ENCODE measurements at places on chromosomes 16 and 17. TPM values are rescaled to one million over a fixed set of nuclear protein-coding genes. Genes with fewer than 3 reads are reported as not detected.
A peak's percentile ranks its signal among the peaks of the same experiment; 100 is the strongest.

The ZG16 gene
- total RNA-seq = not detected

The BAIAP3 gene
- 11.8 TPM for total RNA-seq

The SULT1A4 gene
- total RNA-seq = 1.7 TPM

The STUB1 gene
- 65.5 TPM for total RNA-seq

The ATF7IP2 gene
- total RNA-seq = 86.7 TPM

The C16orf46 gene
- 0.37 TPM for total RNA-seq

The HOXB13 gene
- total RNA-seq = not detected

The PIK3R6 gene
- total RNA-seq = 0.67 TPM

The TBC1D28 gene
- total RNA-seq = not detected

The GRAP gene
- total RNA-seq = 26.7 TPM

The HBA2 gene
- total RNA-seq = not detected

- DNase-seq = no peak
Observed at GRCh38 chr16:51327001-51327400, 175.9 kb upstream of the SALL1 start.

- no peak for DNase-seq
Observed at GRCh38 chr17:4134721-4135120, 8.1 kb downstream of the ZZEF1 start.

DNA sequence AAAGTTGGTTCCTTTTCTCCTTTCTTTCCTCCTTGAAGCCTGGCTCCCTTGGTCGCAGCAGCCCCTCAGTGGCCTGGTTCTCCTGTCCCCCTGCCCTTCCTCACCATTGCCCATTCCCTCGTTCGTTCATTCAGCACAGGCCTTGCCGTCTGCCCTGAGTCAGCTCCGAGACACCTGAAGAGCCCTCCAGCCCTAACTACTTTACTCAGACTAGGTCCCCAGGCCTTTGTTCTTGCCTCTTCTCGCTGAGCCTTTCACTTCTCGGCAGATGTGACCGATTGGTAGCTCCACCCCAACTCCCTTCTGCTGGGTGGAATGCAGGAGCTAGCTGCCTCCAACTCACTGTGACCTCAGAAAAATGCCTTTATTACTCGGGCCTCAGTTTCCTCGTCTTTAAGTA, 7.0 kb upstream of the ADAM11 start:
- DNase-seq = no peak

DNA sequence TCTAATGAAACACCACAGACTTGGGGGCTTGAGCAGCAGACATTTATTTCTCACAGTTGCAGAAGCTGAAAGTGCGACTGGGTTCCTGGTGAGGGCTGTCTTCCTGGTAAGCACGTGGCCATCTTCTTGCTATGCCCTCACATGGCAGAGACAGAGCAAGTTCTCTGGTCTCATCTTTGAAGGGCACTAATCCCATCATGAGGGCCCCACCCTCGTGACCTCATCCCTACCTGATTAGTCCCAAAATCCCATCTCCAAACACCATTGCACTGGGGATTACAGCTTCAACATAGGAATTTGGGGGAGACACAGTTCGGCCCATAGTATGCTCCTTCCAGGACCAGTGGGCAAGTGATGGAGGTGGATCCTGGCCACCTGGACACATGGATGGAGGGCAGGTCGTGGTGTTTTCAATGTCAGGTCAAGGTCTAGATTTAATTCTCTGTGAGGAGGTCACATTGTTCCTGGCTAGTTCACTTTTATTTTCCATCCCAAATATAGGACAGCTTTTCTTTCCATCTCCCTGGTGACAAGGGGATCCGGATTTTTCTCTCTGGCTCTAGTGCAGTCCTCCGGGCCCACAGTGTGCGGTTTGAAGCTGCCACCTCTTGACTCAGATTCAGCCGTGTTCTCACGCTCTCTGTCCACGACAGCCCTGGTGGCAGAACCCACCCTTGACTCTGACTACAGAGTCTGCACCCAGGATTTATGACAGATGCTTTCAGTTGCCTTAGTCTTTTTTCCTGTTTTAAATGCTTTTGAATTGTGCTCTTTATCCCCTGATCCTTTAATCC, 160.5 kb upstream of the NOL11 start:
- no peak for DNase-seq

- no peak for DNase-seq
Observed at GRCh38 chr16:83651871-83652270, 155.9 kb upstream of the HSBP1 start.

- peak; percentile 25 for DNase-seq
Observed at GRCh38 chr17:19867079-19867328, 732 bp downstream of the ULK2 start.

- no peak for DNase-seq
Observed at GRCh38 chr17:45031231-45032173, 19.9 kb downstream of the DCAKD start.

DNA sequence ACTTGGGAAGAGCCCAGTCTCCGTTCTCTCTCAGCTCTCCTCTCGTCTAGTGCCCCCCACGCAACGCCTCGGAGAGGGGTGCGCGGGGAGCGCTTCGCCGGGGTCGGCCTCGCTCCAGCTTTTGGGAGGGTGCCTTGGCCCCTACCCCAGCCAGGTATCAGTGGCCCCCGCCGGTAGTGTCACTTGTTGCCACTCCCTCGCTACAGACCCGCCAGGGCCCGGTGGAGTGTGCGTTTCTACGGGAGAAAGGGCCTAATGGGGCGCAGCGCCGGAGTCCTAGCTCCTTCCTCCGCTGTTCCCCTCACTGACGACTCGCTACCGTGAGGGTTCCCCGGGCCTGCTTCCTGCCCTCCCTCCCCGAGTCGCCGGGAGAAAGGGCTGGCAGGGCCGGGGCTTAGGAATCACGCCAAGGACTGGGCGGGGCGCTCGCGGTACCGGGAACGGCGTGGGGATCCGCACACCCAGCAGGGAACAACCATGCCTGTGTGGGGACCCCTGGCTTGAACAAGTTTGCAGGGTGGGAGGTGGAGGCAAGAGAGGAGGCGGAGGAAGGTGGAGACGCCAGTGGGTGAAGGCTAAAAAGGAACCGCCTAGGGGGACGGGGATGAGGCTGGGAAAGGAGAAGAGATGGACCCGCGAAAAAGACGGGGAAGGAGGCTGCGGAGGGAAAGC, 997 bp upstream of the CDH11 start:
- DNase-seq = no peak

DNA sequence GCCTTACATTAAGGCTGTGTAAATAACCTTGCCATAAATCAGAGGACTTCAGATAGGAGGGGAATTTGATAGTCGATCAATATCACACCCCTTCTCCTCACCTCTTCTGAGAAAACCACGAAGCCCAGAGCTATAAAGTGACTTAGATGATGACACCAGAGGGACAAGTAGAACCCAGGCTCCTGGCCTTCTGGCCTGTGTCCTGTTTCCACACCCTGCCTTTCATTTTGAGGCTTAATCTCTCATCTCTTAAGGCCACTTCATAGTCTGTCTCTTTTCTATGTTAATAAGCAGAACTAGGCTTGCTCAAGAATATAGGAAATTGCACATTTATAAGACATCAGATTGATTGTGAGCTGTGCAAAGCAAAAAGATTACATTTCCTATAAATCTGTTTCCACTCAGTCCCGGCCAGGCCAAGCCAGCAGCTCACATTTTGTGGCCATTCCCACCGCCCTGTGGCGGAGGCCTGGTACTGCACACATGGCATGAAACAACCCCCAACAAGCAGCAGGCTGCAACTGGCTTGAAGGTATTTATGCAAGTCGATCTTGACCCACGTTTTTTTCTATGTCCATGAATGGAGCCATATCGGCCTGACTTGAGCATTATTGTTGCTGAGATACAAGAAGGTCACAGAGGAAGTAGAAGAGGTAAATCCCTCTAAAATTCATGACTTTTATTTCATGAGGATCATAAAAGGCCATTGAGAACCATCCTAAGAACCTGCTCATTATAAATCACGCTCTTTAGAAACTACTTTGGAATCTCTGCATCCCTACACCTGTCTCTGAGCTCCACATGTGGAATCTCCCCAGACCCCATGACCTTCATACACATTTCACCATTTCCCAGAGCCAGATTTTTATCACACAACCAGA, 93.7 kb downstream of the PMP22 start:
- DNase-seq = no peak

- DNase-seq = no peak
Observed at GRCh38 chr17:732902-733720, 715 bp downstream of the TLCD3A start.

- DNase-seq = no peak
Observed at GRCh38 chr17:49456183-49456965, 38.7 kb upstream of the NGFR start.

DNA sequence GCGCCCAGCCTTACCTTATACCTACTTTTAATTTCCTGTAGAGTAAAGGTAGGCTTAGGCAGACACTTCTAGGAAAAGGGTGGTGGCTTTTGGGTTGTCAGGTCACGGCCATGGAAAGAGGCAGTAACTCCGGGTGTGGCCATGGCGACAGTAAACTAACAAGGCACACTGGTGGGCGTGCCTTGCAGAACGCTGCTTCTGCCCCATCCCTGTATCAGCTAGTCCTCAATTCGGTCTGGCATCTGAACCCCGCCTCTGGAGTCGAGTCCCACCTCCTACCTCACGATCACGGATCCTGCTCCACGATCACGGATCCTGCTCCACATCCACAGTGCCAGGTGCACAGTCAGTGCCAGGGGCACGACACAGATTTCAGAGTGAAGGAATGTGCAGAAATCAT, 5.6 kb downstream of the ADCY9 start:
- DNase-seq = no peak

- DNase-seq = no peak
Observed at GRCh38 chr17:77844681-77845080, 113.8 kb upstream of the TNRC6C start.

DNA sequence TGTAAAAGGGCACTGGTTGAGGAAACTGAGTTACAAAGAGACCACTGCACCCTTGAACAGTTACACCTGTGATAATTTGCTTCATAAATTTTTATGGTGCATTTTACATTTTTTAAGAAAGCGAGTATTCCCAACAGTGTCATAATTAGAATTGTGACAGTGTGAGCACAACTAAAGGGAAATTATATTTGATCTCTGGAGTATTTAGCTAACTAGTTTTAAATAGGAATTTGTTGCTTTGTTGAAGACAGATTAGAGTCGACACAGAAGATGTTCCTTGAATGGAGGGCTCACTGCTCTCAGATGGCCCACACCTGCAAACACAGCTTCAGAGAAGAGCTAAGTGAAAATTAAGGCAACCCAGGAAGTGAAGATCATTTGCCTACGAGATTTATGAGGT, 555.0 kb upstream of the GOT2 start:
- no peak for DNase-seq

- DNase-seq = no peak
Observed at GRCh38 chr17:5950878-5951277, 119.3 kb upstream of the WSCD1 start.

- no peak for DNase-seq
Observed at GRCh38 chr17:66570447-66571195, 264.3 kb upstream of the CACNG5 start.
